Hepatic stellate cell (primary cell): ENCODE measurements at places on chromosomes 4 and X.
A peak's percentile ranks its signal among the peaks of the same experiment; 100 is the strongest.

DNA sequence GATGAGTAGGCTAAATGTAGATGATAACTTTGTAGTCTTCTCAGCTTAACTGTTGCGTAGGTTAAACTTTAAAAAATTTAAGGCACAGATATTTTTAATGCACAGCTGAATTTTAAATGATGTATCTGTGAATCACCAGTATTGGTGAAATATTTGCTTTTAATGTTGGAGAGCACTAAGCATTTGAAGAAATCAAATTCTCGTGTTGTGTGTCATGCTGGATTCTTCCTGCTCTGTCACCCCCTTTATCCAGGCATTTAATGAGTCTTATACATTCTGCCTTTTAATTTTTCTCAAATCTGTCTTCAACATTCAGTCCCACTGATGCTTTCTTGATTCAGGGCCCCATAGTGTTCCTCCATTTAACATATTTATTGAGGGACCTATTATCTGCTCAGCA is 76.7 kb downstream of the SLC4A4 start:
- peak; percentile 2 for DNase-seq

- DNase-seq: peak; percentile 43
These were observed 2.7 kb upstream of the GEMIN8 start for GRCh38 chrX:14032406-14032805.

DNA sequence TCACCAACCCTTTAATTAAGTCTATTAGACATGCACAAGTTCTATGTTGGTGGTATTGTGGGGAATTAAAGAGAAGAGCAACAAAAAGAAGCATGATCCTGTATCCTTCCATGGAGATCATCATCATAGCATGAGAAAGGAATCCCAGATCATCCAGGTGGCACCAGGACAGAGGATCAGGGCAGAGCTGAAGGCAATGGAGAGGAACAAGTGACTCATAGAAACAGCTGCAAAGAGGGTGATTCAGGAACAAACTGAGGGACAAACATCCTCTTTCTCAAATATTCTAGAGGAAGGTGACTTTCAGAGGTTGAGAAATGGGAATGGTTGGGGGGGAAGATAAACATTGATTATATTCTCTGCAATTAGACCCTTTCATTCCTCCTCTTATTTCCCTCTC is 105.5 kb upstream of the OTUD4 start:
- no peak for DNase-seq

DNA sequence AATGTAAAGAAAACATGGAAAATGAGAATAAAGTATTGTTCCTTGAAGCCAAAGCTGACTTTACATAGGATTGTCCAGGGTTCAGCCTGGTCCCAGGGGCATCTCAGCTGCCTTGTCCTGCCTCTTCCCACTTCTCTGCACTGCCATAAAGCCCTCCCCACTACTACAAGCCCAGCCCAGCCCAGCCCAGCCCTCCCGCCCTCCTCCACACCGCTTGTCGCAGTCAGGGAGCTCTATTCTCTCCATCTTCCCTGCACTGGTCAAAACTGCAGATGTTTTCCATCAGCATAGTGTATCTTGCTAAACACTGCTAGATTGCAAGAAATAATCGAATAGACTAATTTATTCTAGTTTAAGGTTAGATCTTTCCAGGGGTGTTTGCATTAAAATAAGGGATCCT is 100.3 kb downstream of the TENM3 start:
- DNase-seq: no peak

DNA sequence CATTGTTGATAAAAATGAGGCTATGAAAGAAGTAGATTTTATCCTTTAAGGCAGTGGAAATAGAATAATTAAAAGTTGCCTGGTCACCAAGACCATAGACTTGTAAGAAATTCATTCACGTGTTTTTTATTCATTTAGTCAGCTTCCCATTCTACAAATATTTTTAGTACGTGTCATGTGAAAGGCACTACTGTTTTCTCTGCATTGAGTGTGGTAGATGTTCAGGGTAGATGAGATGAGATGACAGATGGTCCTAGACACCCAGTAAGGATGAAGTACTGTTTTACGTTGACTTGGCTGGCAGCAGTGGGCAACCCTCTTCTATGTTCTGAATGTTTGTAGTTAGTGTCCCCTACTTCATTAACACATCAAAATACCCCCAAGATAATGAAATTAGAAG is 228.1 kb downstream of the ARHGAP24 start:
- no peak for DNase-seq

GRCh38 chr4:123575291-123575690 is 178.7 kb downstream of the SPRY1 start:
- no peak for DNase-seq

GRCh38 chr4:123921339-123921738 is 524.7 kb downstream of the SPRY1 start:
- no peak for DNase-seq

GRCh38 chrX:23822841-23823240 is 39.9 kb downstream of the SAT1 start:
- no peak for DNase-seq
